ENCODE measurements at places on chromosomes 16 and 17. TPM values are rescaled to one million over a fixed set of nuclear protein-coding genes. Genes with fewer than 3 reads are reported as not detected.

- DNase-seq = peak; percentile 99
Observed at GRCh38 chr16:84819644-84820304, at the start of gene CRISPLD2. CRISPLD2 (plus strand) TSS chr16:84819985; CDS start chr16:84838496, 18,511 bp downstream.

The YPEL2 gene
- 38.9 TPM for total RNA-seq

DNA sequence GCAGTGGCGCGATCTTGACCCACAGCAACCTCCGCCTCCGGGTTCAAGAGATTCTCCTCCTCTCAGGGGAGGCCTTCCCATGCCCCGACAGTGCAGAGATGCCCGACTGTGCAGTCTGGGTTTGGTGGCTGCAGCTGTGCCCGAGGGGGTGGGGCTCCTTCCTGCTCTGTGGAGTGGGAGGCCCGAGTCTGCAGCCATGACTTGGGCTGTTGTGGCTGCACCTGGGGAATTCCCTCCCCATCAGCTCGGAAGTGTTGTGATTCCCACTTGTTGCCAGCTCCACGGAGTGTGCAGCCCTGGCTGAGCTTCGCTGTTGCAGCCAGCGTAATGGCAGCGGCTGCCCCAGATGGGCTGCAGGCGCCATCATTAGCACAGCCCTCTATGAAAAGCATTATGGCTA is 66.4 kb upstream of the SMIM36 start:
- peak; percentile 43 for DNase-seq

DNA sequence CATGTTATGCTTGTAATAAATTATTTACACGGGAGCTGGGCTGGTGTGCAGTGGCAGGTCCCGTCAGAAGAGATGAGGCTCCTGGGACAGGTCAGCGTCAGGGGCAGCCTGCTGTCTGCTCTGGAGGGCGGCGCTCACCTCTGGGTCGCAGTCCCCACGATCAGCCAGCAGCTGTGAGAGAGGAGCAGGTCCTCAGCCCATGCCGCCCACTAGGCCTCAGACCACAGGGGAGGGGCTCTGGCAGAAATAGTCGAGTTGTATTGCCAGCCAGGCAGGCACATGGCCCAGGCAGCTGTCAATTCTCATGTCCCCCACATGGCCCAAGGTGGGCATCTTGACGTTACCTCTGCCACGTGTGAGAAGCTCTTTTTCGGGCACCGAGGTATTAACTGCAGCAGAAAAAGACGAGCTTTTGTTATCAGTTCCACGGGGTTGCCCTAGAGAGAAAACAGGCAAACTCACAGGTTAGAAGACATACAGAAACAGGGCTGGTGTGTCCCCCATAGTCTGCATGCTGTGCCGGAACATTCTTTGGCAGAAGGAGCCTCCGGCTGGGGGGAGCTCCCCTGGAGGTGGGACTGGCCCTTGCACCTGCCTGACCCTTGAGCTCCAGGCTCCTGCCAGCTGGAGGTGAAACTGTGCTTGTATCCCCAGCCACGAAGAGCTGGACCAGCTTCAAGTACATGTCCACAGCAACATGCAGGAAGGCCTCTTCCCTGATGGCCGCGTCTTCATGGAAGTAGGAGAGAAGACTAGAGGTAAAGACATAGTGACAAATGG is 17.4 kb downstream of the ZNF276 start:
- DNase-seq = no peak
